ENCODE measurements at places on chromosomes 13 and 19.

DNA sequence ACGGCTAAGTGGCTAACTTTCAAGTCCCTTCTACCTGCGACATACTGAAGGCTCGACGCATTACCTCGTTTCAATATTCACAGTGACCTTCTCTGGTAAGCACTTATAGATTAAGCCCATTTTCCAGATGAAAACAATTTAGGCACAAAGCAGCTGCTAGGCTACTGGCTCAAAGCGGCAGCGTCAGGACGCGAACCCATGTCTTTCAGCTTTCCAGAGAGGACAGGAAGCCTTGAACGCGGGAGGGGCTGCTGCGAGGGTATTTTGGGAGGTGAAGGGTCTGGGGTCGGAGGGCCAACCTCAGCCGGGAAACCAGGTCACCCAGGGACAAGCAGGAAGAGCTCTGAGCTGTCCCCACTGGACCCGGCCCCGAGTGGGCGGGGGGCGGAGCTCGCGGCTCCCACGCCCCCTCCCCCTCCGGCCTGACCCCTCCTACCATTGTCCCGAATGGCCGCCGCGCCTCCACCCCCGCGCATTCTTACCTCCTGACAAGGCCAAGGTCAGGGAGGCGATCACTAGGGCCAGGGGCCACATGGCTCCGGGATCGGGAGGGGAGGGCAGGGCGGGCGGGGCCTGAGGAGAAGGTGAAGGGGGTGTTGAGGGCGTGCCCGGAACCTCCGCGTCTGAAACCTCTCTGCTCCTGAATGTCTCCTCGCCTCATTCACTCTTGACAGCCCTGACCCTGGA lies at the start of gene KLK13:
TSS of gene KLK13 (minus strand) at position 559 of the 687 bp plus-strand sequence. CDS start at position 534, 25 bp downstream.
- no peak for DNase-seq

- DNase-seq: no peak
Measured at GRCh38 chr13:99969919-99970650, 1.5 kb downstream of the ZIC5 start.

DNA sequence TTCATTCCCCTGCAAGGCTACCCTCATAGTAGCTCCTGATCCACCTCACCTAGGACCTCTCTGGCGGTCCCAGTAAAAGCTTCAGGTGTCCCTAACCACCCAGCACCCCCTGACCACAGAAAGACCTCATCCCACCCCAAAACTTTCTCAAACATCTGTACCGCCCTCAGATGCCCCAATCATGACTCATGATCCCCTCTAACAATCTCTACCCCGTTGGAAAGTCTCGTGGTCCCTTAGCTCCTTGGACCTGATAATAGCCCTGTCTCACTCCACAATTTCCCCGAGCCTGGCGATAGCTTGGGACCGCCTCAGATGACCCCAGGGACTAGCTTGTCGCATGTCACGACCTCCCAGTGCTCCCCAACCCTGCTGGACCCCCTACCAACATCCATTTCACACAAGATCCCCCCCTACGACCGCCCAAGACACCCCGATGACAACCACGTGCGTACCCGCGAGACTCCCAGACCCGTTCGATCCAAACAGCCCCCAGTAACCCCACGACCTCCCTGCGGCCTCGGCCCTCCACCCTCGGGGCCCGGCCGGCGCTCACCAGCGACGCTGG lies 450 bp downstream of the NDUFA11 start:
- DNase-seq: no peak

DNA sequence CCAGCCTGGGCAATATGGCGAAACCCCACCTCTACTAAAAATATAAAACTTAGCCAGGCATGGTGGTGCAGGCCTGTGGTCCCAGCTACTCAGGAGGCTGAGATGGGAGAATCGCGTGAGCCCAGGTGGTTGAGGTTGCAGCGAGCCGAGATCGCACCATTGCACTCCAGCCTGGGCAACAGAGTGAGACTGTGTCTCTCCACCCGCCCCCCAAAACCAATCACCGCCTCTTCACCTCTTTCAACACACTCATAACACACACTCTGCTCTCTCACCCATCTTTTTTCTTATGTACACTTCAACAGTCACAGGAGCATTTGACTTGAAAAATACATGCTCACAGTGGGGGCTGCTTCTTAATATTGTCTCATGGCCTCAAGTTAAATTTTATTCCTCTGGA lies 76.8 kb downstream of the ESD start:
- DNase-seq: no peak

DNA sequence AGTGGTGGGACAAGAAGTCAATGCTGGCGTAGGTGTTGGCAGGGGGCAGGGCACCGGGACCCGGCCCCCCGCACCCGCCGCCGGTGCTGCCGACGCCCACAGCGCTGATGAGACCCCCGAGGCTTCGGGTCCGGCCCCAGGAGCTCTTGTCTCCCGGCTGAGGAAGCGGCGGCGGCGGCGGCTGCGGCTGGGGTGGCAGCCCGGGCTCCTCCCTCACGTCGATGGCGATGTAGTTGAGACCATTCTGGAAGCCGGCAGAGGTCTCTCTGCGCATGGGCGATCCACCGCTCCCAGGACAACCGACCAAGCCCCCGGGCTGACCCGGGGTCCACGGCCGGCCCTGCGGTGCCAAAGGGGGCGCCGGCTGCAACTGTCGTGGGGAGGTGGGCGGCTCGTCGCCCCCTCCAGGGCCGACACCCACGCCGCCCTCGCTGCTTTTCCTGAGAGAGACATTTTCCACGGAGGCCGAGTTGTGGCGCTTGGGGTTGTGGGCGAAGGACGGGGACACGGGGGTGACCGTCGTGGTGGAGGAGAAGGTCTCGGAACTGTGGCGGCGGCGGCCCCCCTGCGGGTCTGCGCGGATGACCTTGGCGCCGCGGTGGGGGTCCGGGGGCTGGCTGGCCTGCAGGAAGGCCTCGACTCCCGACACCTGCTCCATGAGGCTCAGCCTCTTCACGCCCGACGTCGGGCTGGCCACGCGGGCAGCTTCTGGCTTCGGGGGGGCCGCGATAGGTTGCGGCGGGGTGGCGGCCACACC lies 4.1 kb downstream of the IRS2 start:
- DNase-seq: no peak

GRCh38 chr13:96581741-96582140 lies 412.5 kb downstream of the OXGR1 start:
- no peak for DNase-seq

GRCh38 chr19:49425922-49426592 lies 869 bp downstream of the GFY start:
- no peak for DNase-seq

GRCh38 chr13:87128491-87128890 lies 542.7 kb upstream of the SLITRK5 start:
- DNase-seq: no peak

- no peak for DNase-seq
Measured at GRCh38 chr13:43662976-43663375, 123.8 kb downstream of the ENOX1 start.

DNA sequence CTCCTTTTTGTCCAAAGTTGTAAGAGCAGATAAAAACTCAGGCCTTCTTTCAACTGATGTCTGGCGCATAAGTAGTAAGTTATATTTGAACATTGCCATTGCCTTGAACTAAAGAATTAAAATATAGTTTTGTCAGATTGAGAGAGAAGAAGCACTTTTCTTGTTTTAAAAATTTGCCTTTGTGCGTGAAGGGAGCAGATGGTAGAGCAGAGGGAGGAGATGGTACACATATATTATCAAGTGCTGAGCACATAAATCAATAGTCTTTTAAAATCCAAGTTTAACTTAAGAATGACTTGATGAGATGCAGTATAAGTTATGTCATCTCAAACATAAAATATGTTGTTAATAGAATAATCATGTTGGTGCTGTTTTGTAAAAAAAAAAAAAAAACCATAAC lies 504.6 kb upstream of the KLHL1 start:
- DNase-seq: no peak

GRCh38 chr13:109568339-109568818 lies 218.0 kb downstream of the IRS2 start:
- DNase-seq: no peak

- no peak for DNase-seq
Measured at GRCh38 chr19:23771761-23772674, 13.3 kb upstream of the ZNF681 start.

DNA sequence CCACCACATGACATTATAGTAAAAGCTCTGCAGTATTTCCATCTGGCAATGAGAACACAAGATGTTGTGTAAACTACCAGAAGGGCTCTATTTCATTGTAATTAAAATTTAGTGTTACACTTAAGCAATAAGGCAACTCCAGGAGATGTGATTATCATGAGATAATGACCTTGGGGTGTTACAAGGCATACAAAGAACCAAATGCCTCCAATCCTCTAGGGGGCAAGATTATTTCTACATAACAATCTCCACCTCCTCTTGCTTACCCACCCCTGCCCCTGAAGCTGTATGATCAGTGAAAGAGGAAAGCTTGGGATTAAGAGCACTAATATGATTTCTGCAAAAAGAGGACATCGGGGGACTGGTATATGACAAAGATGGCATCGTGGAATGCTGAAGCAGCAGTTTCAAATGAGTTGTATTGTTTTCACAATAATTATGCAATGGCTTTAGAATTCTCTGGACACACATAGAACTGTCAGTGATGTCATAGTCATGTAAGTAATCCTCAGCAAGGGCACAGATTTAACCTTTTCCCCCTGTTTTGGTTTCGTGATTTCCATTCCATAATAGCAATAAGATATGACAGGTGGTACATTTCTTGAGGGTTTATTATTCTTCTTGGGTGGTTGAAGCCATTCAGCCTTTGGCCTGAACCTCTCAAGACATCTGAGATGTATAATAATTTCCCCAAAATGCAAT lies 295.3 kb downstream of the MZT1 start:
- DNase-seq: no peak

DNA sequence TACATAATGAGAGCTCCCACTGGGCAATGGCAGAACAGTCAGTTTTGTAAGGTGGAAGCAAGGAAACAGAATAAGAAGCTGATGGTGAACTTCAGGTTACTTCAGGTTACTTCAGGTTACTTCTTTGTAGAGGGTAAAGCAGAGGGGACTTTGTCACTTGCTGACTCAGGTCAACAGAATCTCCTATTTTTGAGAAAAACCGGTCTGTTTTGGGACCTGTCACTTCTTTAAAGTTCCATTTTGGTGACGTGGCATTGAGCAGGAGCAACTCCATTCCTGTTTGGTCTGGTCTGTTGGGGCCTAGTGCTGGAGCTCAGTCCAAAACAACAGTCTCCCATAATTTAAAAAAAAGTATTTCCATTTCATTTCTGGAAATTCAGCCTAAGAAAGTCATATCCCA lies 29.7 kb downstream of the ATP11A start:
- no peak for DNase-seq

GRCh38 chr13:53060840-53061490 lies 32.4 kb downstream of the OLFM4 start:
- DNase-seq: no peak

DNA sequence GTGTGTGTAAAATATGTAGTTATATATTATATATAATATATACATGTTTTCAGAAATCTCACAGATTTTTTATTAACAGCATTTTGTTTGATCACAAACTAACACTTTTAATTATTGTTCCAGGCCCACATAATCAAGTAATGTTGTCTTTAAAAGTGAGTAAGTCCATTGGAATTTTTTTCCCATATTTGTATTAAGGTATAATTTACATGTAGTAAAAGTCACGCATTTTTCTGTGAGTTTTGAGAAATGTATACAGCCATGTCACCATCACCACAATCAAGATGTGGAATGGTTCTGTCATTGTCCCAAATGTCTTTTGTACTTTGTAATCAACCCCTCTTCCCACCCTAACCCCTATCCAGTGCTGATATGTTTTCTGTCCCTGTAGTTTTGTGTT lies 120.0 kb upstream of the RFC3 start:
- no peak for DNase-seq

GRCh38 chr13:32830336-32831031 lies 185.7 kb upstream of the KL start:
- DNase-seq: no peak

DNA sequence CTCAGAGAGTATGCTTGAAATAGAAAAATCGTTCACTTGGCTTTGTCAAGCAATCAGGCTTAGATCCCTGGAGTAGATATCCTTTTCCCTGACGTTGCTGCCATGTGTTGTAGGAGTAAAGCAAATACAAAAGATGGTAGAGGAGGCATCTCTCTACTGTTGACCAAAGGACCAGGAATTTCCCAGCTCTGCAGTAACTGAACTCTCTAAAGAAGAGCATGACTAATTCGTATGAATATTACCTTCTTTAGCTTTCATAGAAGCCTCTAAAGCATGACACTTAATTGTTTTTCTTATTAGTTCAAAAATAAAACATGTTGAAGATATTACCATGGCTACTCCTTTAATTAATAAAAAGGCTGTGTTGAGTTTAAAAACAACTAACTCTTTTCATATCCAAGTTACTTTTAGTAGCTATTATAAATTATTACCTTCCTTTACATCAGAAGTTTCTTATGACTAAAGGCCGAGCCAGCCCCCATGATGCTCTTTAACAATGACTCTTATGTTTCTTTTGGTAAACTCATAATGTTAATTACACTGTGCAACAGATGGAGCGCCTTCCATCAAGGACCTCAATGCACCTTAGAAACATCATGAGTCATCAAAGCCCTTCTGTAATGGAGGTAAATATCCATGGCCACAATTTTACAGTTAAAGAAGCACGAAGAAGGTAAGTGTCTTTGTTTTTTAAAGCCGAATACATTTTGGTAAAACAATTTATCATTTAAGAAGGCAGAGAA lies 352.4 kb downstream of the KLF5 start:
- DNase-seq: no peak

Measured in vagina (tissue), 2 donors.